ENCODE measurements at places on chromosomes 7 and 10.

DNA sequence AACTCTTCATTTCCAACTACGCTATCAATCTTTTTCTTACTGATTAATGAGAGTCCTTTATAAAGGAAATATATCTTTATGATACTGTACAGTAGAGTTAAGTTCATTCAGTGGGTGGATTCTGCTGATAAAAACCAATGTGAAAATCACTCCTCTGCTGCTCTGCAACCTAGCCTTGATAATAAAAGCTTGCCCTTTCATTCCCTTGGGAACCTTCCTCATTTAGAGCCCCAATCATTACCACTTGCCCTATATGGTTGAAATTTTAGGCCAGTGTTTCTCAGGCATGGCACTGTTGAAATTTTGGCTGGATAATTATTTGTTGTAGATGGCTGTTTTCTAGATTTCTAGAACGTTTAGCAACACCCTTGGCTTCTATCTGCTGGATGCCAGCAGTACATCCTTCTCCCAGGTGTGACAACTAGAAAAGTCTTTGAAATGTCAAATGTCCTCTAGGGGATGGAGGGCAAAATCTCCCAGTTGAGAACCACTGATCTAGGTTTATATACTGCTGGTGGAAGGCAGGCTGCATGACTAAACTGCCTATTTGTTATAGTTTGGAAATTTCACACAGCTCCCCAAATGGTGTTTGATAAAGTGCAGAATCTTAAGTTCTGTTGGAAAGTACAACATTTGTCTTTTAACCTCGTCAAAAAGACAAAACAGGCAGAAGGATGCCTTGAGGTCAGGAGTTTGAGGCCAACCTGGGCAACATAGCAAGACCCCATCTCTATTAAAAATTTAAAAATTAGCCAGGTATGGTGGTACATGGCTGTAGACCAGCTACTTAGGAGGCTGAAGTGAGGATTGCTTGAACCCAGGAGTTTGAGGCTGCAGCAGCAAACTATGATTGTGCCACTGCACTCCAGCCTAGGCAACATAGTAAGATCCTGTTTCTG, 8.9 kb upstream of the SIRT1 start:
- no peak for DNase-seq
- no peak overlapping the region for H3K27ac ChIP-seq
- no peaks in the 10 kb centered on the region for H3K27me3 ChIP-seq
- no peak overlapping the region for H3K4me3 ChIP-seq

- peak; percentile 90 for DNase-seq
- peak overlapping the region; percentile 80 for H3K27ac ChIP-seq
- H3K36me3 ChIP-seq: no peaks in the 10 kb centered on the region
- H3K4me3 ChIP-seq: peak overlapping the region; percentile 26
- H3K4me1 ChIP-seq: peaks cover 35% of the 10 kb centered on the region
- H3K27me3 ChIP-seq: no peaks in the 10 kb centered on the region
These were observed 412.2 kb upstream of the ZMIZ1 start for GRCh38 chr10:78656417-78657162.

GRCh38 chr7:115409682-115410433, 488.0 kb downstream of the MDFIC start:
- no peak overlapping the region for H3K4me3 ChIP-seq
- H3K4me1 ChIP-seq: no peaks in the 10 kb centered on the region
- H3K36me3 ChIP-seq: no peaks in the 10 kb centered on the region
- H3K27me3 ChIP-seq: no peaks in the 10 kb centered on the region
- no peak overlapping the region for H3K27ac ChIP-seq
- DNase-seq: no peak

GRCh38 chr7:30937416-30937815, 25.8 kb downstream of the AQP1 start:
- H3K27me3 ChIP-seq: peaks cover 7% of the 10 kb centered on the region
- no peak for DNase-seq
- no peak overlapping the region for H3K27ac ChIP-seq
- H3K4me3 ChIP-seq: no peak overlapping the region
- no peaks in the 10 kb centered on the region for H3K36me3 ChIP-seq
- H3K4me1 ChIP-seq: no peaks in the 10 kb centered on the region

- H3K4me1 ChIP-seq: peaks cover 33% of the 10 kb centered on the region
- no peaks in the 10 kb centered on the region for H3K36me3 ChIP-seq
- no peak overlapping the region for H3K4me3 ChIP-seq
These were observed 74.6 kb upstream of the CC2D2B start for GRCh38 chr10:95833042-95833610.

DNA sequence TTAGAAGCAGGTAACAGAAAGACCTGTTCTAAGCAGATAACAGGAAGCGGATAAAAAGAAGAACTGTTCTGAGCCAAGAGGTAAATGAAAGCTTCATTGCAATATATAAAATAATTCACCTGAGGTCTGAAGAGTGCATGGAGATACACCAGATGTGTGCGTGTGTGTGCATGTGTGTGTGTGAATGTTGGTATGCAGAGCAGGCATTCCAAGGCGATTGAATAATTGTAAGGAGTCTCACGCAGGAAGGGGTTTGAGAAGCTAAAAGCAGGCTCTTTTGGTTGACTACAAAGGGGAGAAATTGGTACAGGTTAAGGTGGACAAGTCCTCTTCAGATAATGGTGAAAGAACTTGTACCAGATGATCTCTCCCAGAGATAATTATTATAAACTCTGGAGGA, 450.6 kb downstream of the DNAJB9 start:
- no peak overlapping the region for H3K4me3 ChIP-seq
- H3K27ac ChIP-seq: no peak overlapping the region
- DNase-seq: no peak
- no peaks in the 10 kb centered on the region for H3K4me1 ChIP-seq
- H3K36me3 ChIP-seq: no peaks in the 10 kb centered on the region
- H3K27me3 ChIP-seq: no peaks in the 10 kb centered on the region

DNA sequence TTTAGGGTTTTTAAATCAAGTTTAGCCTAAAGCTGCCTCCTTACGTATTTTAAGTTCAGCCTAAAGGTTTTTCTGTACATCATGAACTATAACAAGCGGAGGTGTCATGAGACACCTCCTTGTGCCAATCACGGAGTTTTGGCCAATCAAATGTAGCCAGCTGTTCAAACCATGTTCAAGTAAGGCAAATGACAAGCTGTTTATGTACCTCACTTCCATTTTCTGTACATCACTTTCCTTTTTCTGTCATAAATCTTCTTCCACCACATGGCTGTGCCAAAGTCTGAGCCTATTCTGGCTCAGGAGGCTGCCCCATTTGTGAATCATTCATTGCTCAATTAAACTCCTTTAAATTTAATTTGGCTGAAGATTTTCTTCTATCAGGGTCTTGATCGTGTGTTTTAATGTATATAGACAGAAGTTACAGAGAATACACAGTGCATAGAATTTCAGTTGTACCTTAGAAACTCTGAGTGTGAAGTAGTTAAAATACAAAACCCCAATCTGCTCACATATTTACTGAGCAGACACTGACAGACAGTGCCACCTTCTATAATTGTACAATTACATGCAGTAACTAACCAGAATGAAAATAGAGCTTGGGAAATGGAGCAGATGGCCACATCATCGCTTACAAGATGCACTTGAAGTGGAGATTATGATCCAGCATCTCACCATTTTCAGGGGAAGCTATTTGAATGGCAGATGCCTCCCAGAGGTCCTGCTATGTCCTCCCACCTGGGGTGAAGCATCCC, 76.9 kb upstream of the LANCL2 start:
- no peak for DNase-seq
- H3K4me1 ChIP-seq: no peaks in the 10 kb centered on the region
- H3K36me3 ChIP-seq: no peaks in the 10 kb centered on the region
- no peak overlapping the region for H3K27ac ChIP-seq
- H3K4me3 ChIP-seq: no peak overlapping the region

- DNase-seq: no peak
- H3K4me1 ChIP-seq: peaks cover 6% of the 10 kb centered on the region
- no peaks in the 10 kb centered on the region for H3K36me3 ChIP-seq
- no peak overlapping the region for H3K27ac ChIP-seq
- no peak overlapping the region for H3K4me3 ChIP-seq
These were observed 109.7 kb downstream of the HIP1 start for GRCh38 chr7:75629044-75629443.

DNA sequence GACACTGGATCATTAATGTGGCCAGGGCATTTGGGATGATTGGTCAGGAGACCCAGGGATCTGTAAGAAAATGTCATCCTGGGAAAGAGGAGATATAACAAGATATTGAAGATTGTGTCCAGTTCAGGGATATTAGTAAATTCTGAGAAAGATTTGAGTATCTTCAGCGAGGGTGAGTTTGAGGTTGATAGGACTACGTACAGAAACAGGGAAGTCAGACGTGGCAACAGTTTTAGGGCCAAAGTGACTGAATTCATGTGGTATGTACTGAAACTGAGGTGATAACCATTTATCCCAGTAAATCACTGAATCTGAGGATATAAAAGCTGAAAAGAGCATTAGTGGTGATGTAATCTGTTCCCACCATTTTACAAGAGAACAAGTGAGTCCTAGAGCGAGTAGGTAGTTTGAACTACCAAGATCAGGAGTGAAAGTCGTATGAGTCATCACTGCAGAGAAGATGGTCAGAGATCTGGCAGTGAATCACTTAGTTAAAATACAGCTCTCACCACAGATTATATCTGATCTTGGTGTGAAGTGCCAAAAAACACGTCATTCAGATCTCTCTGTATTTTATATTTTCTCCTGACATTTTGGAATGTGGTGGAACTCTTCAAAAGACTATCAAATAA, 220.5 kb downstream of the CDK14 start:
- H3K27ac ChIP-seq: no peak overlapping the region
- DNase-seq: peak; percentile 2
- no peaks in the 10 kb centered on the region for H3K27me3 ChIP-seq
- no peaks in the 10 kb centered on the region for H3K36me3 ChIP-seq

DNA sequence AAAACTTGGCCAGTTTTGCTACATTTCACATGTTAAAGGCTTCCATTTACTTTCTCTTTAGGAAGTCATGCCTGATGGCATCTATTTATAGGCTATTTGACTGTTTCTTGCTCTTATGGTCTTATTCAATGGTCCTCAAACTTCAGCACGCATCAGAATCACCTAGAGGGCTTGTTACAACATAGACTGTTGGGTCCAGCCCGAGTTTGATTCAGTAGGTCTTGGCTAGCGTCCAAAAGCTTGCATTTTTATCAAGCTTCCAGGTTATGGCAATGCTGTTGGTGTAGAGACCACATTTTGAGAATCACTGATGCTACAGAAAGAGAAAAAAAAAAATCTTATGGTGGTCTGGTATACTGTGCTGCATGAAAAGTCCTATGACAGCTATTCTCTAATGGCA, 51.9 kb downstream of the MTPN start:
- H3K4me3 ChIP-seq: no peak overlapping the region
- H3K4me1 ChIP-seq: no peaks in the 10 kb centered on the region
- no peaks in the 10 kb centered on the region for H3K27me3 ChIP-seq
- no peak overlapping the region for H3K27ac ChIP-seq

DNA sequence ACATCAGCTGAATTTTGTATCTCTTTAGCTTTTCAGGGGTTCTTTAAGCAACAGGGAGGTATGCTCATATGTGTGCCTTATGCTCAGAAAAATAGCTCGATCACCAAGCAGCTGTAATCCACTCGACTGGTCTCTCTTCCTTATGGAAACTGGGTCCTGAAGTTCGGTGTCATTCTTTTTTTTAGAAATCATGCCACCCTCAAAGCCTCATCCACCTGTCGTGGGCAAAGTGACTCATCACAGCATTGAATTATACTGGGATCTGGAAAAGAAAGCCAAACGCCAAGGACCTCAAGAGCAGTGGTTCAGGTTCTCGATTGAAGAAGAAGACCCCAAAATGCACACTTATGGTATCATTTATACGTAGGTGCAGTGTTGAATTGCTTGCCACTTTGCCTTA, 83.6 kb downstream of the FANK1 start:
- H3K27me3 ChIP-seq: peaks cover 3% of the 10 kb centered on the region
- H3K27ac ChIP-seq: no peak overlapping the region
- no peak for DNase-seq
- H3K4me1 ChIP-seq: no peaks in the 10 kb centered on the region

DNA sequence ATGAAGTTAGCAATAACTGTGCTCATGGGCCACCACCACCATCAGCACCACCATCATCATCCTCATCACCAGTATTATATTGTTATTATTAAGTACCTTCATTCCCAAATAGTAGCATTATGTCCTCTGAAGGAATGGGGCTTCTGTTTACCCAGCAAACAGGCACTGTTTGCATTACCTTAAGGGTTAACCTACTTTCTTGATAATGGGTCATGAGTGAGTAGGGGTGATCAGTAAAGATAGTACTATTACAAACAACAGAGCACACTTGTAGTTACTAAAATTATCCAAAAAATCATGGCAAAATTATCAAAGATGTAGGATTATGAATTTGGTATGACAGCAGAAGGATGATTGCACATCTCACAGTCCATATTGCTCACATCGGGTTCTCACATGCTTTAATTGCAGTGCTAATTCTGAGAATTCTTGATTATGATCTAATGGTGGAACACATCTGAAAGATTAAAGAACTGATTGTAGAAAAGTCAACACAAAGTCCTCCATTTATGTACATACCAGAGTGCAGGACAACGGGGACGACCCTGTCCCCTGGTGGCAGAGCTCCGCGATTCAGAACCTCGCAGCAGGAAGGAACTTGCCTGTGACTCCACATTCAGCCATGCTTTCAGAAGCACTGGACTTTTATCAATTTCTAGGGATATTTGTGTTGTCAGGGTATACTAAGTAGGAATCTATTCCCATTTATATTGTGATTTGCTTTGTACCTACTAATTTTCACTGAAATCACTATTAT, 31.0 kb downstream of the PDE1C start:
- DNase-seq: peak; percentile 16
- no peak overlapping the region for H3K27ac ChIP-seq
- no peaks in the 10 kb centered on the region for H3K4me1 ChIP-seq

DNA sequence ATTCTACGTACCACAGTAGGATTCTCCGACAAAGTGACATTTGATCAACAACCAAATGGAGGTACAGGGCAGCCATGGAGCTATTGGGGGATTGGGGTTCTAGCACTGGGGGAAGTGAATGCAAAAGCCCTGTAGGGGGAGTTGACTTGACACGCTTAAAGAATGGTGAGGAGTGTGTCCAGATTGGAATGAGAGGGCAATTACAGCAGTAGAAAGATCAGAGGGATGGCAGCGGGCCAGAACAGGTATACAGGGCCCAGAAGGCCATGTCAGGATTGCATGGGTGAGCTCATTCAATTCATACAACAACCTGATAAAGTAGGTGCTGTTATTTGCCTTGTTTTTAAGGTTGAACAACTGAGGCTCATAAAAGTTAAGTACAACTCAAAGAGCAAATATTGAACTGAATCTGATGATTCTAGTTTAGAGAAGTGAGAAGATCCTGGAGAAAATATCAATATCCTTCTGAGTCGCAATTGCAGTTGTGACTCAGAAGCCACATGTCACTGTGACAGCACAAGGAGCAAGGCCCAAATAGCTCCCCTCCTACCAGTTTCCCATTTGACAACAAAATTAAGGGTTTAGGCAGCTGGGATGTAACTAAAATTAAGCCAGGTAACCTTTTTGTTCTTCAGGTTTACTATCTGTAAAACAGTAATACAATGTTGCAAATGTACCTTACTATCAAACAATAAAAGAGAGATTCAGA, 28.0 kb upstream of the CTTNBP2 start:
- H3K36me3 ChIP-seq: no peaks in the 10 kb centered on the region
- DNase-seq: no peak
- H3K4me3 ChIP-seq: no peak overlapping the region
- no peak overlapping the region for H3K27ac ChIP-seq

Data from HepG2 (cell line).